ENCODE measurements at places on chromosomes 11 and 22. TPM values are rescaled to one million over a fixed set of nuclear protein-coding genes. Genes with fewer than 3 reads are reported as not detected.

Gene TRPM5
- total RNA-seq, result 0.18 TPM

Gene LRRC55
- 2.9 TPM for total RNA-seq

Gene LRP5
- 67.1 TPM for total RNA-seq

Gene VPREB1
- total RNA-seq, result not detected

Gene ART1
- total RNA-seq, result 0.80 TPM

Gene FXYD2
- 2.9 TPM for total RNA-seq

Gene KRTAP5-11
- not detected for total RNA-seq

Gene POU2AF2
- not detected for total RNA-seq

Gene NOX4
- total RNA-seq, result 2.3 TPM

Gene IFITM5
- not detected for total RNA-seq

Gene MS4A4A
- total RNA-seq, result 50.0 TPM

Gene PACS1
- total RNA-seq, result 42.8 TPM

All from lung (tissue), 17 donors.